Kidney epithelial cell (primary cell): ENCODE measurements at places on chromosomes 3 and 15. TPM values are rescaled to one million over a fixed set of nuclear protein-coding genes. Genes with fewer than 3 reads are reported as not detected.

GRCh38 chr3:65233561-65233960 is 545.8 kb upstream of the ADAMTS9 start:
- no peak for DNase-seq

GRCh38 chr3:138547342-138547975 is 46.6 kb downstream of the CEP70 start:
- no peak for DNase-seq

NDUFAF3 gene
- total RNA-seq: 102 and 145 TPM in 2 replicates

PYGO1 gene
- total RNA-seq: 6.8 and 10.3 TPM in 2 replicates

PPP4R2 gene
- 39.4 and 42.5 TPM in 2 replicates for total RNA-seq
